ELR (cell line): ENCODE measurements at places on chromosomes 16 and 17.

DNA sequence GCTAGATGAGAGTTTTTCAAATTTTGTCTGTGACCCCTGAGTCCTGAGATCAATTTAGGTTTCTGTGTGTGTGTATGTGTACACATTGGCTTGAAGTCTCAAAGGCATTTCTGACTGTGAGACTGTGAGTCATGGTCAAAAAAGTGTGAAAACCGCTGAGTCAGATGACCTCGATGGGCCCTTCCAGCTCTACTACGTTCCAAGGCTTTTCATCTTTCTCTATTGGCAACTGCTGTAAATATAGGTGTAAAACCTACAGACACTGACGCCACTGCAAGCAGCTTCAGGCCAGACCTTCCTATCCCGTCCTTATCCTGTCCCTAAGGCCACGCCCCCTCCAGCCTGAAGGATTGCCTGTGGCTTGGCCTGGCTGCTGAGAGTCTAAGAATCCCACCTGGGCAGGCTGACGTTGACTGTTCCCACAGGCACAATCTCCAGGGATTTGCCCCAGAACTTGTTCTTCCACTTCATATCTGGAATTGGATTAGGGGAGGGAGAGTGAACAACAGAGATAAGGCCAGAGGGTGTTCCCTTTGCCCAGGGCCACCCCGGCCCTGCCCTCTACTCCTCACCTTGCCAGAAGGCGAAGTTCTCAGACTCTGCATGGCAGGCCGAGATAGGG is 11.3 kb downstream of the OSBPL7 start:
- peak; percentile 96 for DNase-seq

- peak; percentile 96 for DNase-seq
Measured at GRCh38 chr17:65231662-65232335, 94.6 kb downstream of the RGS9 start.

DNA sequence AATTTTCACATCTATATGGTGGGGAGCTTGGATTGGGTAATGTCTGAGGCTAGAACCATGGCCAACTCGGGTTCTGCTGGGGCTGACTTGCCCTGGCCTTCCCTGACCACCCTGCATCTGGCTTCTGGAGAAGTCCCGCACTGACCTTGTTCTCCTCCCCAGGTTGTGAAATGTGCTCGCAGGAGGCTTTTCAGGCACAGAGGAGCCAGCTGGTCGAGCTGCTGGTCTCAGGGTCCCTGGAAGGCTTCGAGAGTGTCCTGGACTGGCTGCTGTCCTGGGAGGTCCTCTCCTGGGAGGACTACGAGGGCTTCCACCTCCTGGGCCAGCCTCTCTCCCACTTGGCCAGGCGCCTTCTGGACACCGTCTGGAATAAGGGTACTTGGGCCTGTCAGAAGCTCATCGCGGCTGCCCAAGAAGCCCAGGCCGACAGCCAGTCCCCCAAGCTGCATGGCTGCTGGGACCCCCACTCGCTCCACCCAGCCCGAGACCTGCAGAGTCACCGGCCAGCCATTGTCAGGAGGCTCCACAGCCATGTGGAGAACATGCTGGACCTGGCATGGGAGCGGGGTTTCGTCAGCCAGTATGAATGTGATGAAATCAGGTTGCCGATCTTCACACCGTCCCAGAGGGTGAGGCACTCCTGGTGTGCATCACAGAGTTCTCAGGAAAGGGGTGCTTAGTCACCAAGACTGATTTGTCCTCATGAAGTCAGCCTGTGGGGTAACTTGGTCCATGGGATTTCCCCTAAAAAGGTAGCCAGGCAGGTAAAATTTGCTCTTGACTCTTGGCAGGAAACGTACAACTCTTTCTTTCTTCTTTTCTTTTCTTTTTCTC is 6.1 kb downstream of the NOD2 start:
- peak; percentile 63 for DNase-seq

DNA sequence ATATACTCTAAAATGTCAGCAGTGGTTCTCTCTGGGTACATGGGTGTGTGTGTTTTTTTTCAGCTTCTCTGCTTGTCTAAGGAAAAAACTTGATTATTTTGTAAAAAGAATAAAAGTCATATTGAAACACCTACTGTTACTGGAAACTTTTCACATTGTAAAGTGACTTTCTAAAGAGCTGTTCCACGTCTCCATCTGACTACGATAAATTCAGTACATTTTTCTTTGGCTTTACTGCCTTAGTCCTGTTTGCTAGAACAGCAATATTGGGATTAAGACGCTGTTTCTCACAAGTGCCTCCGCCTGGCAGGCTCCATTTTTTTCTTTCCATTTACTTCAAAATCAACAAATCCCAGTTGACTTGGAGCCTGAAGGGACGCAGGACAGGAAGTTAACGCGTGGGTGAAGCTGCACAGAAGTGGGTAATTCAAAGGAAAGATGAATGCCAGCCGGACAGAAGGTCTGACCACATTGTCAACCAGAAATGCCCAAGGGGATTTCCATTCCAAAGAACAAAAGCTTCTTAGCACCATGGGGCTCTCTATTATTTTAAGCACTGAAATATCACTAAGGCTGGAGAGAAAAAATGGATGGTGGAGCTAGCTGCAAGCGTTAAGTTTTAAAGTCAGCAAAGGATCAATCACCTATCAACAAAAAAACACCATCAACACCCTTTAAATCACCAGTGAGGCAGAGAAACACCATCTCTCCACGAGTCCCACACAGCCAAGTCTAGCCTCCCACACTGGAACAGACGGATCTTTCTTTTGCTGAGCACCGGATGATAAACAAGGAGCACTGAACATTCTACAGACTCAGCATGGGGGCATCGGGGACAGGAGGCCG is 8.4 kb downstream of the GLOD4 start:
- no peak for DNase-seq

DNA sequence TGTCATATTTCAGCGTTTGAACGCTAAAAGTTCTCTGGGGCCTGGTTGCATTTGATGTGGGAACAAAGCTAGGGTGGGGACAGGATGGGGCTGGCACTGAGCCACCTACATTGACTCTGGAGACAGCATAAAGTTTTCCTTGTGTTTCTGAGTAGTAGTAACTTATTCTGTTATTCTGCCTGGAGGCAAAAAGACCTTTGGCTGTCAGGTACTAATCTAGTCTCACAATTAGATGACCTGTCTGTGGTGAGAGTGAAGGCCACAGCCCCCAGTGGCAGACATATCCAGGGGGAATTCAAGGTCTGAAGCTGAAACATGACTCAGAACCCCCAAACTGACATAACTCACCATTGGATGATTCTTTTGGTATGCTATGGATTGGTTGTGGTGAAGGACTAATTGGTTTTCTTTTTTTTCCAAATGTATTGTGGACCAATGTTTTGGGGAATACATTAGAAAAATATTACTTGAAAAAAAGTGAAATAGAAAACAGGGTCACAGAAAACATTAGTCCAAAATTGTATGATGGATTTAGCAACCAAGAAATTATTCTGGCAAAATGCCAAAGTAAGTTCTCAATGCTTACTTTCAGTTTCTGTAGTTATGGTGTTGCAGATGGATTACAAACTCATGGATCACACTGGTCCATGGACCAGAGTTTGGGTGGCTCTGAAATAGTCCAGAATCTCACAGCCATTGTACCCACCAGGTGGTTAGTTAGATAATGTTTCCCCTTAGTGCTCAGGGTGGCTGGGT is 10.5 kb upstream of the SALL1 start:
- no peak for DNase-seq

GRCh38 chr17:43830510-43831140 is 2.3 kb downstream of the MPP3 start:
- no peak for DNase-seq

DNA sequence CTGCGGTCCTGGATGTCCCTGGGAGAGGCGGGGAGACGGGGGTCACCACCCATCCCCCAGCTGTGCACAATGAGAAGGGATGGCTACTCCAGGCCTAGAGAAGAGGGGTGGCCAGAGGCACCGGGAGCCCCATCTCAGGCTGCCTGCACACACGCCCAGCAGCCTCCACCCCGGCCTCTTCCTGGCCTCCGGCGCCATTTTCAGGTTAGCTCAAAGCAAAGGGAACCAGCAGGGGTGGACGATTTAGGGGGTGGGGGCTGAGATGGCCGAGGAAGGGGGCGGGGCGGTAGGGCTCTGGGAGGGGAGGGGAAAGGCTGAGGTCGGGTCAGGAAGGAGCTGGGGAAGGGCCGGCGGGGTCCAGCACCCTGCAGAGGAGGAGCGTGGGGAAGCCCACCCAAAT is 42.8 kb downstream of the SRCIN1 start:
- no peak for DNase-seq

DNA sequence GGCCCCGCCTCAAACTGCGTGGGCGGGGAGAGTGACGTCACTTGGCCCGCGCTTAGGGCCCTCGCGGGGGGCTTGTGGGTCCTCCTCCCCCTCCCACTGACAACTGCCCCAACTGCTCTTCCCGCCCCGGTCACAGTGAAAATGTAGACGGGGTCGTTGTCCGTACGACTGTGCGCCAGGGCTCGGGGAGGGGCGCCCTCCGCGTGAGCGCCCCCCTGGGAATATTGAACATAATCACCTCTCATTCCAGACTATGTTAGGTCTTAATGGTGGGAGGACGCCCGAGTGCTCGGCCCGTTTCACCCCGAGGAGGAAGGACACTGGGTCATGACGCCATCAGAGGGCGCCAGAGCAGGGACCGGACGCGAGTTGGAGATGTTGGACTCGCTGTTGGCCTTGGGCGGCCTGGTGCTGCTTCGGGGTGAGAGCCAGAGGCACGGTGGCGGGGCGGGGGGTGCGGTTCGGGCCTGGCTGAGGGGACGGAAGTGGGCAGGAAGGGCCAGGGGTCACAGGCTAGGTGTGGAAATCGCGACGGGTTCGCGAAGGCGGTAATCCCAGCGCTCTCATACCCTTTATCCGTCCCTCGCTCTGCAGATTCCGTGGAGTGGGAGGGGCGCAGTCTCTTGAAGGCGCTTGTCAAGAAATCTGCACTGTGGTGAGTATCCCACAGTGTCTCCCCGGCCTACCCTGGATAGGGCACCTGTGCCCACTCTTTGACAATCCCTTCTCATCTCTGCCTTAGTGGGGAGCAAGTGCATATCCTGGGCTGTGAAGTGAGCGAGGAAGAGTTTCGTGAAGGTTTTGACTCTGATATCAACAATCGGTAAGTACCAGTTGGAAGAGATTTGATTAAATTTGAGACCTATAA is at the start of gene ELP5:
ELP5 (plus strand) TSS at position 40 of the 868 bp plus-strand sequence; CDS start at position 376, 336 bp downstream.
- DNase-seq, result peak; percentile 96

- DNase-seq, result no peak
Measured at GRCh38 chr16:72889616-72890582, 158.0 kb downstream of the ZFHX3 start.

- DNase-seq, result no peak
Measured at GRCh38 chr17:66375121-66375520, 72.7 kb downstream of the PRKCA start.

- no peak for DNase-seq
Measured at GRCh38 chr16:2689968-2690801, 7.9 kb downstream of the KCTD5 start.
